ENCODE measurements at places on chromosomes 16 and 17.

GRCh38 chr17:56608944-56609343 is 15.4 kb downstream of the NOG start:
- DNase-seq = no peak

DNA sequence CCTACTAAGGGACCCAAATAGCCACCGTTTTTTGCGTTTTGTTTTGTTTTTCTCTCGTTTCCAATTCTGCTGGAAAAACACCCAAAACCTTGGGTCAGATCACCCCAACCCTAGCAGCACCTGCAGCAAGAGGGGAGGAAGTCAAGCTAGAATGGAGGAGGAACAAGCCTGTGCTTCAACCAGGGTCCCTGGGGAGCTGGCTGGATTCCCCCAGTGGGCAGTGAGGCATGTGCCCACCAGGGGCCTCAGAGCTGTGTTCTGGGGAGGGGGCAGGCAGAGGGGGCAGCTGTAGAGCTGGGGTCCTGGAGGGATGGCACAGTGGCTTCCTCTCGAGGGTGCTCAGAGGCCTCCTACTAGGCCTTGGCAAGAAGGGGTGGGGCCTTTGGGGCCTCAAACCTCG is 6.5 kb downstream of the CD79B start:
- no peak for DNase-seq

DNA sequence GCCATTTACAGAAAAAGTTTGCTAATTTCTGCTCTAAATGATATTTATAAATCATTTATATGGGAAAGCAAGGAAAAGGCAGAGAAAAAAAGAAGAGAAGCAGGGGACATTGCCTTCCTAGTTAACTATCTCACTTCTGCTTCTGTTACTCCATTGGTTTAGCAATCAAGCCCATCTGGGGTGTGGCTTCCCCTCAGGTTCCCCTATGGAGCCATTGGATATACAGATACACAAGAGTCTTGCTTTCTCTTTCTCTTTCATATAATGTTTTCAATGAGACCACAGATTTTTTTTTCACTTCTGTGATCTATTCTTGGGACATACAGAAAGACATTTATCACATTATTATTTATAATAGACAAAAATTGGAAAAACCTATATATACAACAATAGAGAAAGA is 105.6 kb upstream of the TOM1L1 start:
- no peak for DNase-seq

DNA sequence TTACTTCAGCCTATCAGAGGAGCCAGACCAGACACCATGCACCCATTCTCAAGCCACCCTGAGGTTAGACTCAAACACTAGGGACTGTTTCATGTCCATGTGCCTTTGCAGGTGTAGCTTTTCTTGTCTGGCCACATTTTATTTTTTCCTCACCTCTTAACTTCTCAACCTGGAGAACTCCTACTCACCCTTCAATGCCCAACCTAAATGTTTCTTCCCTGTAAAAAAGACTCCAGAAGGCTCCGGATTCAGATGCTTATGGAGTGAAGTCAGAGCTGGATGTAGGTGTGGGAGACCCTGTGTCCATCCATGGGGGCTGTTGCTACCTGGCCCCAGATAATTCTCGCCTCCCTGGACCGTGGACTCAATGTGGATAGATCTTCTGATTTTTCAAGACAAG is 44.0 kb upstream of the NLRP1 start:
- no peak for DNase-seq

DNA sequence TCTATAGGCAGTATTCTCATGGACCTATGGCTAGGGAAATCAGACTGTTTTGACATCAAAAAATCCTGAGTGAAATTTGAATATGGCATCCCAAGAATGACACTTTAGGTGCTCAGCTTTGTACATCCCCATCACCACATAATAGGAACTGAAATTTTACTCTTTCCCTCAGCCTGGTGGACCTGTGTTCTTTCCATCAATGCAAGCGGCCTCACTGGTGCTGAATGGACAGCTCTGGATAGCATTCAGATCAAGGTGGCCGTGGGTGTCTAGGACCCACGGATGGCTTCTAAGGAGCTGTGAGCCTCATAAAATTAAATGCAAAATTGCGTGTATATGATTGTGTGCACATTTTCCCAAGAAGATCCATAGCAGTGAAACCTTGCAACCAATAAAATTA is 152.6 kb downstream of the MAP2K6 start:
- DNase-seq = no peak

DNA sequence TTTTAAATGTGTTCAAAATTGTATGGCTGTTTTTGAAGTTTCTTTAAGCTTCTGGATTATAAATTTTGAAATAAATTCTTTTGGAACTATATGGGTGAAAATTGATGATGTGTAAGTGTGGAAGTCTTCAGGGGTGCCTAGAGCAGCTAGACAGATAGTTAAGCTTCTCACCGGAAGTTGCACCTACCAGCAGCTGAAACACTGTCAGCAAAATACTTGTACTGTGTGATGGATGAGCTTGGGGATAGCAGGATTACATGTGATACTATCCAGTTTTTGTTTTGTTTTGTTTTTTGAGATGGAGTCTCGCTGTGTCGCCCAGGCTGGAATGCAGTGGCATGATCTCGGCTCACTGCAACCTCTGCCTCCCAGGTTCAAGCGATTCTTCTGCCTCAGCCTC is 19.7 kb downstream of the RBL2 start:
- DNase-seq = peak; percentile 38

DNA sequence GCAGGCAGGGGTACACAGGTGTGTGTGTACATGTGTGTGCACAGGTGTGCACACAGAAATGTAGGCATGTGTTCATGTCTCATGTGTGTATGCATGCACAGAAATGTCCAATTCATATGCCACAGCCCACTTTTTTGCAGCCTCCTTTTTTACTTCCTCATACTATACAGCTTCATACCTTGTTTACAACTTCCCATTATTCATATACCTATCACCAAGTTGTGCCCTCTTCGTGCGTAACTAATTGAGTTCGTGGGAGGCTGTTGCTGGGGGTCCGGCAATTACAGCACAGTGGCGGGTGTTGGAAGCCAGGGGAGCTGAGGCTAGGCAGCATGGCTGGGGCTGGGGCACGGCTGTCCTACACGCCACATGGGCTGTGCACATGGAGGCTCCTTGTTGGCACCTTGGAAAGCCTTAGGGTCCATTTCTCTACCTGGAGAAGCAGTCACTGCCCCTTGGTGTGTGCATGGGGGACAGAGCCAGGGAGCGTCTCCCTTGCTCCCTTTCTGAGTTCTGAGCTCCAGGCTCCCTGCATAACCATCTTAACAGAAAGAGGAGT is 266.7 kb downstream of the ENGASE start:
- DNase-seq = no peak

DNA sequence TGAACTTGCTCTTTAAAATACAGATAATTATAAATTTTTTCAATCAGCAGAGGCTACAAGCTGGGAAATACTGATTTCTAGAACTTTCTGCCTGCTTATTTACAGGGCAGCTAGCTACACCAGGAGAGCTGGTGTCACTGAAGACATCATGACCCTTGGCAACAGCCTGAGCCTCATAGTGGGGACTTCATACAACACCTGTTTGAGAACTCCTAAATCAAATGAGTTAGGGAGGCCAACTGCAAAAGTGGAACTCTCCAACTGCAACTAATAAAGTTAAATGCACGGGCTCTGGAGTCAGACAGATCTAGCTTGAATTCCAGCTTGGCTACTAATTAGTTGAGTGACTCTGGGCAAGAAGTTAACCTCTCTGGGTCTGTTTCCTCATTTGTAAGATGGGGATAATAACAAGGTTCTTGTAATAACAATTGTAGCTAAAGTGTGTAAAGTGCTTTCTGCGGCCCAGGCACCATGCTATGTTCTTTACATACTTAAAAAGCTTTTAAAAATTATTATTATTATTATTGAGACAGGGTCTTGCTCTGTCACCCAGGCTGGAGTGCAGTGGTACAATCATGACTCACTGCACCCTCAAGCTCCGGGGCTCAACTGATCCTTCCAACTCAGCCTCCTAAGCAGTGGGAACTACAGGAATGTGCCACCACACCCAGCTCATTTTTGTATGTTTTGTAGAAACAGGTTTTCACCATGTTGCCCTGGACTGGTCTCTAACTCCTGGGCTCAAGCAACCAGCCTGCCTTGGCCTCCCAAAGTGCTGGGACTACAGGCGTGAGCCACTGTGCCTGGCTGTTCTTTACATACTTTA is 33.4 kb downstream of the VAC14 start:
- no peak for DNase-seq

DNA sequence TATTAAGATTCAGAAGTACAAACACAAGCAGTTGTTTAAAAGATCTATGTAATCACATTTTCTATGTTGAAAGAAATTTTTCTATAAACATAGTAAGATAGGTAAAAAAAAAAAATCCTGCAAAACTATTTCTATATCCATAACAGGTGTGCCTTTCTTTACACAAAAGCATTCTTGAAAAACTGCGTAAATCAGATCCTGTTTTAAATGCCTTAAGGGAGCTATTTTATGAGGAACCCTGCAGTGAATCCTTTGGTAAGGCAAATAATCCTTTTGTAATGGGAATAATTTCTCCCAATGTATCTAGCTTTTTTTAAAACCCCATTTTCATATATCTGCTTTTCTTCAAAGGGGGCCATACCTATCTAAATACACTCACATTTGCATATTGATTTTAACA is 157.3 kb downstream of the AATF start:
- DNase-seq = no peak

DNA sequence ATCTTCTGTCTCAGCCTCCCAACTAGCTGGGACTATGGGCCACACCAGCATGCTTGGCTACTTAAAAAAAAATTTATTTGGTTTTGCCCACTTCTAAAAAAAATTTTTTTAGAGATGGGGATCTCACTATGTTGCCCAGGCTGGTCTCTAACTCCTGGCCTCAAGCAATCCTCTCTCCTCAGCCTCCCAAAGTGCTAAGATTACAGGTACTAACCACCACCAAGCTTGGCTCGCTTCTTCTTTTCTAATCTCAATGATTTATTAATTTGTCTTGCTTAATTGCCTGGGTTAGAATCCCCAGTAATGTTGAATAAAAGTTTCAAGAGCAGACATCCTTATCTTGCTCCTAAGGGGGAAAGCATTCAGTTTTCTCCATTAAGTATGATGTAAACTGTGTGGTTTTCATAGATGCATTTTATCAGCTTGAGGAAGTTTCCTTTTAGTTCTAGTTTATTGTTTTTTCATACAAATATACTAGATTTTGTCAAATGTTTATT is 65.8 kb upstream of the NACA2 start:
- no peak for DNase-seq

GRCh38 chr17:75752802-75753513 is 12.0 kb downstream of the GALK1 start:
- no peak for DNase-seq

GRCh38 chr16:24728011-24728410 is 1.4 kb upstream of the TNRC6A start:
- no peak for DNase-seq

- no peak for DNase-seq
These were observed 243.1 kb downstream of the SEC14L1 start for GRCh38 chr17:77383613-77384608.

GRCh38 chr16:85202631-85203461 is 90.6 kb upstream of the CIBAR2 start:
- DNase-seq = no peak

DNA sequence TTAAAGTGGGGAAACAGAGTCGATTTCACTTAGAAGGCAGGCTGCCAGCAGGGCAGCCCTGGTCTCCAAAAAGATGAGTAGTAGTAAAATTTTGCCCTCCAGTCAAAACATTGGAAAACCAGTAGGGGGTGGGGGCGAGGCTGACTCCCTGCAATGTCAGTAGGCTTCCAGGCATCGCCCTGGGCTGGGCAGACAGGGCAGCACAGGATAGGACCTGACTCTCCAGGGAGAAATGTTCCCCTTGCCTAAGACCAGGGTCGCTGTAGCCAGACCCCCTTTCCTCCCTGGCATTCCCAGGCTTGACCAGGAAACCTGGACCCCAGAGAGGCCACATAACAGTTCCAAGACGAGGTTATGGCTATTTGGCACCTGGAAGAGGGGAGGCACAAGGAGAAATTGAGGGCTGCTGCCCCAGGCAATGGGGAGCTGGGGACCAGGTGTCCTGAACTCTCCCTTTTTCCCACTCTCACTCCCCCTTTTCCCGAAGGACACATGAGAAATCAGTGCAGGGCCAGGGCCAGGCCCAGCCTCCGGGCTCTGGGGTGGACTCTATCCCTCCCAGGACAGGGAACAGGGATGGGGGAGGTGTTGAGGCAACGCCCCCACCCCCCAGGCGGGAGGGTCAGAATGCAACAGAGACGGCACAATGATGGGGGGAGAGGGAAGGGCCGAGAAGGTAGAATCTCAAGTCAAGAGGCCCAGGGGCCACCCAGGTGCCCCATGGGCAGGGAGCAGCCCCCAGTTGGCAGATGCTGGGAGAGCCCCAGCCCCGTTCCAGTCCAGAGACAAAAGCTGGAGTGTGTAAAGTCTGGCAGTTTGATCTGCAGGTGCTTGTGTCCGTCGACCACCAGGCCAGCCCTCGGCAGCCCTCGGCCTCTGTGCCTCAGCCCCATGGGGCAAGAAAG is 4.5 kb upstream of the SAMD14 start:
- DNase-seq = no peak

GRCh38 chr16:546909-547770 is 13.1 kb upstream of the PRR35 start:
- peak; percentile 61 for DNase-seq

- no peak for DNase-seq
These were observed 30.2 kb downstream of the SPACA3 start for GRCh38 chr17:33021731-33022408.

DNA sequence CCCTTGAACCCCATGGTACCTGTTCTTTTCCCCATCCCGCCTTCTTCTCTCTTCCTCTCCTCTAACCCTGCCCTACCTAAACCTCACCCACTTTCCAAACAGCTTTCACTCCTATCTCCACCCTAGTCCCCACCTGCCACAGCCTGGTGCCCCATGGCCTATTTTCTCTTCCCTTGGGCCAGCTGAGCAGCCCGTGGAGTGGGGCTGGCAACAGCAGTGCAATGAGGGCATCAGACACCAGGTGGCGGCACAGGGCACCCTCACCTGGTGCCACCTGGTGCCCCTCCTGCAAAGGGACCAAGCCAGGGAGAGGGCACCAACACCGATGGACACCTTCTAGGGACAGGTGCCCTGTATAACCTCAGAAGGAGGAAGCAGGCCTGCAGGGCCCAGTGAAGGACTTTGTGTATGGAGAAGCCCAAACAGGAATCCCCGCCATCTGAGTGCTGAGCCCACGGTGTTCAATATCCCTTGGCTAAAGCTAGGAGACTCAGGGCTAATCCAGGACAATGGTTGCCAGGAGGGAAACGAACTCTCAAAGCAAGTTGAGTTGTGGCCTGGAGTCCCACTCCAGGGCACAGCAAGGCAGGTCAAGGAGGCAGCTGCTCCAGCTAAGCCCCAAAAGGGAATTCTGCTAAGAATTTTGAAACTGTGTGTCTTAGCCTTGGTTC is 4.0 kb upstream of the ABCC3 start:
- DNase-seq = peak; percentile 72

- DNase-seq = peak; percentile 82
These were observed 701 bp downstream of the JMJD6 start for GRCh38 chr17:76725580-76726230.

DNA sequence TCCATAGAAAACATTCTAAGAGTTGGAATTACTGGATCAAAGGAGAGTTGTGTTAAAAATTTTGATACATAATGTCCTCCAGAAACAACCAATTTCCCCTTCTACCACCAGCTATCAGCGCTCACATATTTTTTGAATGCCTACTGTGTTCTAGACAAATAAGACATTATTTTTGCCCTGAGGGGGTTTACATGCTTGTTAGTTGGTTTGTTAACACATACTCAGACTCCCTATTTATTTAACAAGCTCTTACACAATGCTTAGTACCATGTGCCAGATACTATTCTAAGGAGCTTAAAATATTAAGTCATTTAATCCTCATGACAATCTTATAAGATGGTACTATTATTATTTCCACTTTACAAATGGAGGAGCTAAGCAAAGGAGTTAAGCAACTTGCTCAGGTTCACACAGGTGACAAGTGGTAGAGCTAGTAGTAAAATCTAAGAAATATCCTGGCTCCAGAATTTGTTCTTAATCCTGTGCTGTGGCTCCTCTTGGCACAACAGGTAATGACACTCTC is 194.2 kb downstream of the UTP18 start:
- no peak for DNase-seq
